NCI-H446 treated with DMSO at 0.1 percent for 48 hours (cell line): ENCODE measurements at places on chromosomes 6 and 20.

DNA sequence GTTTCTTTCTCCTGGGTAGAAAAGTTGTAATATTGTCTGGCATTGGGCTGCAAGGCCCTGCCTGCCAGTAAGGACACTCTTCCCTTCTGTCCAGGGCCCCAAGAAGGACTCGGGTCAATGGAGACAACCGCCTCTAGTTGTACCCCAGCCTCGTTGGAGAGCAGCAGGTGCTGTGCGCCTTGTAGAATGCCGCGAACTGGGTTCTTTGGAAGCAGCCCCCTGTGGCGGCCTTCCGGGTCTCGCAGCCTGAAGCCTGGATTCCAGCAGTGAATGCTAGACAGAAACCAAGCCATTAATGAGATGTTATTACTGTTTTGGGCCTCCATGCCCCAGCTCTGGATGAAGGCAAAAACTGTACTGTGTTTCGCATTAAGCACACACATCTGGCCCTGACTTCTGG, 37.0 kb downstream of the PLCG1 start:
- no peak for DNase-seq

DNA sequence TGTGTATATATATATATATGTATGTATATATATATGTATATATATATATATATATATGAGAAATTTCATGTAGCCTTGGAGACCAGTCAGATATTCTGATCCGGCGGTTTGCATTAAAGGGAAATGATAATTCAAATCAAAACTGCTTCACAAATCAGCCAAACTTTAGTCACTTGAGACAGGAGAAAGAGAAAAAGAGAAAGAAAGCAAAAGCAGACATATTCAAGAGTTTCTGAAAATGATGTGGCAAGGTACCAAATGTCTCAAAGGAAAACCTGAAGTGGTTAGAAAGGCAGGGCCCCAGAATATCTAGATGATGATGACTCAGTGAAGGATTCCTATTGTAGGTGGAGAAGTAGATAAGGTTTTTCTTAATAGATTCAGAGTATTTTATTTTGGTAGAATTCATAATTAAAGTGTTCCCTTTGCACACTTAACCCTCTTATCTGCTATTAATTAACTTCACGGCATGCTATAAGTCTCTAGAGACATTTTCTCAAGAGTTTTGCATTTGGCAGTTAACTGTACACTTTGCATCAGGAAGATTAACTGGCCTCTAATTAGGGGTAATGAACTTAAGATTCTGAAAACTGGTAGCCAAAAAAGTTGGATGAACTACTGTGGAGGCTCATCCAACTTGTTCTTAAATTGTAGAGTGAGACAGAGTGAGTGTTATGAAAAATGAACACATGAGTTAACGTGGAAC, 50.1 kb upstream of the ASF1A start:
- DNase-seq: no peak

- no peak for DNase-seq
Measured at GRCh38 chr20:62696434-62696957, 12.1 kb upstream of the NTSR1 start.

DNA sequence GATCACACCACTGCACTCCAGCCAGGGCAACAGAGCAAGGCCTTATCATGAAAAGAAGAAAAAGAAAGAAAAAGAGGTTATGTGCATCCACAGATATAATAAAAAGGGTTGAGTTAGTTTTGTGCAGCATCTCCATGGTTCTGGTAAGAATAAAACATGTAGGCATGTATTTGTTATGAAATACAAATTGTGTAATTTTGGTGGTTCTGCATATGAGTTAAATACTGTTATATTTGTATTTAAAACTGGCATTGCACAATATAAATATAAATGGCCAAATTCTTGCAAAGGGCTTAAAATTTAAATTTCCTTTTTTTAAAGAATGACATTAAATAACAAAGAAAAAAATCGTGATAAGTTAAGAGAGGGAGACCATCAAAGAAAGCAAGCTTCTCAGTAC, 159.1 kb upstream of the PREP start:
- DNase-seq: no peak

GRCh38 chr6:158373214-158373613, 60.9 kb downstream of the TULP4 start:
- no peak for DNase-seq

DNA sequence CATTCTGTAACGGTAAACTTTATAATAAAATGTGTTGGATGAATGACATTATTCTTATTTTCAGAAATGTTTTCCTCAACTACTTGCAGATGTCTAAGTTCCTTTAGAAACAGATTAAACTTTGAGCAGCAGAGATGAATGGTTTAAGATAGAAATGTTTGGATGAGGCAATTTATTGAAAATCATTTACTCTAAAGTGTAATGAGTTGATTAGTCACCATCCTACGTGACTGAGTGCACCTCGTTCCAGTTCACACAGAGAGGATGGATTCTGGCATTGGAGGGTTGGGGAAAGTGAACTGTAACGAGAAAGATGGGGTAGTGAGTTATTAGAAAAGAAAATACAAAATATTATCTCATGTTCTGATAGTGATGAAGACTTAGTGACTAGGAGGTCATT, 28.7 kb downstream of the SMPDL3A start:
- no peak for DNase-seq

- no peak for DNase-seq
Measured at GRCh38 chr20:55667955-55668354, 337.4 kb downstream of the CBLN4 start.

DNA sequence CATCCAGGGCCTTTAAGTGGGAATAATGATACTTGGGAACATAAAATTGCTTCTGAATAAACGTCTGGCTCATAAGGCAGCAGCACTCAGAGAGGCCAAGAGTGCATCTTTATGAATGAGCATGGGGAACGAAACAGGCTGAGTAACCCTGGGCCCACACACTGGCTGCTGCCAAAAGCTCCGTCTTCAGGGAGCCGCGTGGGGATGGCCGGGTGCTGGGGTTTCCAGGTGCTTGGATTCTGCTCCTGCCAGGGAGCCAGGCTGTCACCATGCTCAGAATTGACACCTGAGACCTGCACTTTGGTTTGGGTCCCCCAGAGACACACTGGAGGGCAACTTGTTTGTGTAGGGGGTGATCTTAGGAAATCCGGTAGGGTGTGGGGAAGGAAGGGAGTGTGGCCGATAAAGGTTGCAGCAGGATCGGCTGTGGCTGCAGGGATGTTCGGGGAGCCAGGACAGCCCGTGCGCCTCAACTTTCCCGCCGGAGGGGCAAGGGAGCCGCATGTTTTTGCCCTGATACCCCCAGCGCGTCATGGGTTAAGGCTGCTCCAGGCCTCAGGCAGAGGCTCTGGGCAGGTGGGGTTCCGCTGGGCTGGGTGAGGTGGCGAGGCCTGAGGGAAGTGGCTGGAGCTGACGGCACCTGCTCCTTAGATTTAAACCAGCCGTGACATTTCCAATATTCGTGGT, 101.8 kb downstream of the YTHDF1 start:
- no peak for DNase-seq

DNA sequence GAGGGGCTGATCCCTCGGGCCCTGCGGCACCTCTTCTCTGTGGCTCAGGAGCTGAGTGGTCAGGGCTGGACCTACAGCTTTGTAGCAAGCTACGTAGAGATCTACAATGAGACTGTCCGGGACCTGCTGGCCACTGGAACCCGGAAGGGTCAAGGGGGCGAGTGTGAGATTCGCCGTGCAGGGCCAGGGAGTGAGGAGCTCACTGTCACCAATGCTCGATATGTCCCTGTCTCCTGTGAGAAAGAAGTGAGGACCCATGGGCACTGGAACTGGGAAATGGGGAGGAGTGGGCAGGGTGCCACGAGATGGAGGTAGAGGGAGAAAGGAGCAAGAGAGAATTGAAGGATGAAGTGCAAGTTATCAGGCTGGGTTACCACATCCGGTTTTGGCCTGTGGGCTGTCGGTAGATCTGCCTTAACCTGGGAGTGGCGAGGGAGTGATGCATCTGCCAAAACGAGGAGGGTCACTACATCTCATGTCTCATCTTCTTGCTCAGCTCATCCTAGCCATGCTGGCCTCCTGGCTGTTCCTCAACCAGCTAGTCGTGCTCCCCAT, 5.4 kb upstream of the PHF1 start:
- no peak for DNase-seq

DNA sequence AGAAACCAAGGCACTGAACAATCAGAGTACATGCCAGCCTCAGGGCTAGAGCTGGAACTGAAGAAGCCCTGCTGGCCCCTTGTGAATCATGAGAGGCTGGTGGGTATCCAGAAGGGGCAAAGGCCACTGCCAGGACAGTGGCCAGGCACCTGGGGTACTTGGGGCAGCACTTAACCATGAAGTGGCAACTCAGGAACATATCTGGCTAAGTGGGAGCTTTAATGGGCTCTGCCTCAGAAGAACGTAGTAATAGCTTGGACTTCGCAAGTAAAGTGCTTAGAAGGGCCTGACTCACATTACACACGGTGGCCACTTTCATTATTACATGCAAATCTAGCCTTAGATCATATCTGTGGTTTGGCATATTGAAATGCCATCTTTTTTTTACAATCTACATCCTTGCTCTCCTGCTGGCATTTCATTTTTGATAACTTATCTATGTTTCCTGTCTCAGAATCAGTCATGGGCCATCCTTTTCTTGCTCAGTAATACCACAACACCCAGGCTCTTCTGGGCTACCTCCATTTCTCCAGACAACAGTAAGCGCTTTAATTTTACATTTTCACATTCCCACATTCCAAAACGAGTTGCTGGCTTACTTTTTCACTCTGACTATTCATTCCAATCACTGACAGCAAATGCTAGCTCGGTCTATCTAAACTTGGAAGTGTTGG, 21.6 kb downstream of the NAPB start:
- no peak for DNase-seq

- DNase-seq: no peak
Measured at GRCh38 chr20:8427419-8428040, 295.5 kb downstream of the PLCB1 start.

- no peak for DNase-seq
Measured at GRCh38 chr6:89793586-89793985, 26.0 kb downstream of the MDN1 start.
